NCI-H510A treated with DMSO at 0.1 percent for 48 hours (cell line): ENCODE measurements at places on chromosomes 7 and 10.

DNA sequence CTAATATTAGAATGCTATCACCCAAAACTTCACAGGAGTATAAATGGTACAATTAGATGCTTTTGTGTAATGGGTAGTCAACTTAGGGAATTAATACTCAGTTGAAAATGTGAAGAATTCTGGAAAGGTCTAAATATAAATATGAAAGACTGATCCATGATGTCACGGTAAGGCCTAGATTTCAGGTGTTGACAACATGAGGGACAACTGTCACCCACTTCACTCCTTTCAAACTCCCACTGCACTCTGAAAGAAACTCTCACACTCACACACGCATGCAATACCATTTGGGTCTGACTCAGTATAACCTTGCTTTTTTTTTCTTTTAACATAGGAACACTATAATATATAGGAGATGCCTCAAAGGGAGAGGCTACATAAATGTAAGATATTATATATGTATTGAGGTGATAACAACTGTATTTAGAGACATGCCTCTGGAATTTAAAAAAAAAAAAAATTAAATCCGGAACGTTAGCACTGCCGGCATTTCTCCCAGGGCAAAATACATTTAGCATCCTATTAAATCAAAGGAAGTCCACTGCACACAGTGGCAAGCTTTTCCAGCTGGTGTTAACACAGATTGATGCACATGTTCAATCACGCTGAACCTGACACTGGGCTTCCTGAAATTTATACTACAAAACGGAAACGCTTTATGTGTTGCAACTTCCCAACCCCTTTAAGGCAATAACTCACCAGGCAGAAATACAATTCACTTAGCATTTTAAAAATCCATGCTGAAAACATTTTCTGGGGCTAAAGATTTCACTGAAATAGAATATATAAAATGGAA lies 74.9 kb downstream of the RSU1 start:
- DNase-seq, result no peak

DNA sequence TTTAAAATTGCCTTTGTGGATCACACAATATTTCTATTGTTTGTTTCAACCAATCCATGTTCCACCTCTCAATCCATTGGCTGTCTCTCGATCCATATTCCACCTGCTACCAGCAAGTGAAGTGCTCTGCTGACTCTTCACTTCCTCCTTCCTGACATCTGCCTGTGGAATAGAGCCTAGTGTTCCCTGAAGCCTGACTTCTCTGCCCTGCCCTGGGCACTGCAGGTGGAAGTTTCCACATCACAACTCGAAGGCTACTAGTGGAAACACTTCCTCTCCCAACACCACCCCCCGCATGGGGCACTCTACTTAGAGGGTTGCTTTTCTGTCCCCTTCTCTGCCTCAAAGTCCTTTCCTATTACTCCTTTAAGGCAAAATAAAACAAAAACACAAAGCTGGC lies 563.8 kb upstream of the IGFBP3 start:
- no peak for DNase-seq

DNA sequence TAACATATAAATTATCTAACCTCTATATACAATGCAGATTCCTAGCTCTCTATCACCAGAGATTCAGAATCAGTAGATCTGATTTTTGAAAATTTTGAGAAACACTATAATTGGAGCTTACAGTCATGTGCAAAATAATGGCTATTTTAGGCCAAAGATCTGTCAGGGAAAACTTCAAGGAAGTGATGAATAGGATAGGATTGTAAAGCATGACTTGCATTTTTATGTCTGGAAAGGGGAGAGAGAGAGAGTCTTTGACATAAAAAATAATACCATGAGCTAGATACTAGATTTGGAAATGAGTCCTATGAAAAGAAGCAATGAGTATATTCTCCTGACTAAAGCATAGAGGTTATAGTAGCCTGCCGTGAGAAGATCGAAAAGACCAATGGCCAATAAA lies 181.1 kb downstream of the SDHAF3 start:
- no peak for DNase-seq

DNA sequence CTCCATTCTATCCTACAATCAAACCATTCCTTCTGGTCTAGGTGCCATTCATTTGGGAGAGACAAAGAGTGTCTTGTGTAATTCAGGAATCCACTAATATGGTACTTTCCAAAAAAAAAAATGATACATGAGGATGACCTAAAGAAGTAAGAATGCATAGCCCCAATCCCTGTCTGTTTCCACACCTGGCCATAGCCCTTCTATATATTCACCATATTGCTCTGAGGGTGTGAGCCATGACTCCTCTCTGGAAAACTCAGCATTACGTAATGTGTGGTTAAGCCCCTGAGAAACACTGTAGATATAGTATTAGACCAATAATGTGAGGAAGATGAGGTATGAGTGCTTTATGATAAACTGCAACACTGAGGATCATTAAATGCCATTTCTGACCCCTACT lies 592.7 kb downstream of the INHBA start:
- DNase-seq, result no peak

- DNase-seq, result no peak
These were observed 590.9 kb upstream of the MGMT start for GRCh38 chr10:128875956-128876736.

- no peak for DNase-seq
These were observed 904 bp upstream of the DPYSL4 start for GRCh38 chr10:132185601-132186487.

DNA sequence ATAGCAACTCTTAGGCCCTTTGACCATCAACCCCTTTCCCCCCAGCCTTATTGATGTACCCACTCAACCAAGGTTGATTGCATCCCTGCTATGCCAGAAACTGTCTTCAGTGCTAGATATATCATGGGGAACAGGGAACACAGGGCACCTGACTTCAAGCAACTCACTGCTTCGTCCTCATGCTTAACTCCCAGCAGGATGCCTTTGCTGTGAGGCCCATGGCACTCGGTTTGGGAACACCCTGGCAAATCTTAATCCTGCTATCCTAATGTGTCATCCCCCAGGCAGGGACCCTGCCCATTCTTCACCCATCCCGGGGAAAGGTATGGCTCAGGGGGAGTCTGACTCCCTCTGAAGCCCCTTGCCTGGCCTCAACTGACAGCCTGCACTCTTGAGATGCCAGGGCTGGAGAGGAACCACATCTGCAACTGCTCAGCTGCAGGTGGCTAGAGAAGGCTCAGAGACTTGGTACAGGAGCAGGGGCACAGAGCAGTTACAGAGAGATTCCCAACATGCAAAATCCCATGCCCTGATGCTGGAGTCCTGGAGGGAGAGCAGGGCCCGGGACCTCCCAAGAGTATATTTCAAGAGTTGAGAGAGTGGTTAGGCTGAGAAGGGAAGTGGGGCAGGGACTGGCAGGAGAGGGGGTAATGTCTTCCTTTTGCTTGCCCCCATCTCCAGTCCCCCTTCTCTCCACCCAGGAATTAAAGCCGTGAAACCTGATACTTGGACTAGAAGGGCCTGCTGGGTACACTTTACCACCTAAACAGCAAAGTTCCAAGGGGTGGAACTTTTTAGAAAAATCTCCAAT lies 2.4 kb upstream of the UNC5B start:
- no peak for DNase-seq

DNA sequence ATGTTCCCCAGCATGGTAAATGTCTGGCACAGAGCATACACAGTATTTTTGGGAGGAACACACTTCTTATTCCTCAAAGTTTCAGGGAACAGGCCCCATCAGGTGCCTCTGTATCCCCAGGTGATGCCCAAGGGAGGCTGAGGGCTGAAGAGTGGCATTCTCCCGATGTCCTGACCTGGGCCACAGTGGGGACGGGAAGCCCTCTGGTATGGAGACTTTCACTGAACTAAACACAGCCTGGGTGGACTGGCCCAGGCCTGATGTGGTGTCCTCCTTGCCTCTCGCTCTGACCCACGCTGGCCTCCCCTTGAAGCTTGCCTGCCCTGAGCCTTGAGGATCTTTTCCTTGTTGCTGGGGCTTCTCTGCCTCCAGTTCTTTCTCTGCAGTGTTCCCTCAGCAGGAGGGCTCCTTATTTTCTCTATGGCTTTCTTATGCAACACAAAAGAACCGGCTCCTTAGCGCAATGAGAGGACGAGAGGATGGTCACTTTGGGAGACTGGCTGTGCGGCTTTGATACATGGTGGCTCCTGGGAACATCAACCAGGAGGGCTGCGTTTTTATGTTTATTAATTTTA lies 157.5 kb upstream of the TNS3 start:
- DNase-seq, result no peak

DNA sequence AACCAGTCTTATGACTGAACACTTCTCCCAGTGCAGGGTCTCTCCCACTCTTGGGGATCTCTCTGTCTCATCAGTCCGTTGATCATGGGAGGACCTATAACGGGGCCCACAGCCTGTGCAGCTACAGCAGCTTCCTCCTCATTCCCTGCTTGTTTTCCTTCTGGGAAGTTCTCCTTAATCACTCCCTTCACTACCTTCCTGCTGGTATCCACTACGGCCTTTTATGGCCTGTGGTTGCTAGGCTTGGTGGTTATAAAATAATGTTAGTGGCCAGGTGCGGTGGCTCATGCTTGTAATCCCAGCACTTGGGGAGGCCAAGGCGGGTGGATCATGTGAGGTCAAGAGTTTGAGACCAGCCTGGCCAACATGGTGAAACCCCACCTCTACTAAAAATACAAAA lies 3.5 kb upstream of the ZNF282 start:
- no peak for DNase-seq

DNA sequence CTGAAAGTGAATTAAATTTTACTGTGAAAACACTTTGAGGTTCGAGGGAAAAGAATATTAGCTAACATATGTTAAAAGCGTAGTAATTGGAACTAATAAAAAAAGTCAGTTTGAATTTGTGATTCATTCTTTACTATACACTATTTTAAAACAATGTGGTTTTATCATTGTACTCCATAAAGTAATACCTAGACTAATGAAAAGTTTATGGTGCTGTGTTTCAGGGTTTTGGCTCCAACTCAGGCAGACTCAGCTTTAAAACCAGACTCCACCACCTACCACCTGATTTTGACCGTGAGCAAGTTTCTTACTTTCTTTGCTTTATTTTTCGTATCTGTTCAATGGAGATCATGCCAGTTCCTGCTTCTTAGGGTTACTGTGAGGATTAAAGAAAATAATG lies 9.2 kb upstream of the PRTFDC1 start:
- DNase-seq, result no peak

GRCh38 chr10:126247446-126247975 lies 140.8 kb downstream of the ADAM12 start:
- DNase-seq, result no peak

GRCh38 chr10:52440612-52441285 lies 126.7 kb downstream of the DKK1 start:
- DNase-seq, result no peak

- DNase-seq, result no peak
These were observed 10.8 kb upstream of the RAMP3 start for GRCh38 chr7:45146531-45147379.

DNA sequence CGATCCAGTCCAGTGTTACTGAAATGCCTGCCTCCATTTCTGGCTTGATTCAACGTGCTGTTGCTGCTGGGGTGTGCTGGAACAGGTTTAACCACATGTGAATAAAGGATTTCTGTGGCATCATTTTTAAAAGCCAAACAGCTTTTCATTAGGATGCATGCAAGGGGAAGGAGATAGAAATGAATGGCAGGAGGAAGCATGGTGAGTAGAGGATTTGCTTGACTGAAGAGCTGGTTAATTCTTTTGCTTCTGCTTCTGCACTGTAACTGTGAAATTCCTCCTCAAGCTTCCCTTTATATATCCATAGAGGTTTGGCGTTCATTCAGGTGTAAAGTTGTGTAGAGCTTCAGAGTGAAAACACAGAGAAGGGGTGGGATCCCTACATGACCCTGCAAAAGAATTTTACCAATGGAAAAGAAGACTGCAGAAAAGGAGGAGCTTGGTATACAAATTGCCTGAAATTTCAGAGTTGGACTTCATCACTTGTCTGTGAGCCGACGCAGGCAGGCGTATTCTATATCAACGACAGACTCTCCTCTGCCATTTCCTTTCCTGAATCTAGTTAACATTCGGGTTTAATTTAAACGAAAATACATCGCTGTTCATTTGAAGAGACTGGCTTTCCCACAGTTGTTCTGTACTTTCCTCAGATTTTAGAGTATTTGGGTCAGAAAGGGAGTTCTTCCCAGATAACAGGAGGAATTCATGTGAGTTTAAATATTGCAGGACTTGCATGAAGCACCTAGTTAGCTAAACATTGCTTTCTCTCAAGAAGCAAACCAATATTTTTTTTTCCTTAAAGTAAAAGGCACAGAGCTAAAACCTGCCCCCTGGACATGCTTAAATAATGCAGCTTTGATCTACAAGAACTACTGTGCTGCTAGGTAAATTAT lies at the start of gene SOSTDC1:
Gene SOSTDC1, minus strand, starts transcription at position 270 of the 893 bp plus-strand sequence. Its CDS starts 70 bp downstream, at position 200.
- peak; percentile 58 for DNase-seq

DNA sequence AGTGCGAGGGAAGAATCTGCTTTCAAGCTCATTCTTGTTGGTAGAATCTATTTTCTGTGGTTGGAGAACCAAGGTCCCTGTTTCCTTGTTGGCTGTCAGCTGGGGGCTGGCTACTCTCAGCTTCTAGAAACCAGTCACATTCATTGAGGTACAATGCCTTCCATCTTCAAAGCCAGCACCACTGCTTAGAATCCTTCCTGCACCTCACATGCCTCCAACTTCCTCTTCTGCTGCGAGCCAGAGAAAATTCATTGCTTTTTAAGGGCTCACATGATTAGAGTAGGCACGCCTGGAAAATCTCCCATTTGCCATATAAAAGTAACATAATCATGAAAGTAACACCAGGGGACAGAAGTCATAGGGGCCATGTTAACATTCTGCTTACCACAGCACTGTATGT lies 28.7 kb downstream of the TES start:
- no peak for DNase-seq

GRCh38 chr10:62381385-62382102 lies 7.4 kb downstream of the ZNF365 start:
- DNase-seq, result no peak

DNA sequence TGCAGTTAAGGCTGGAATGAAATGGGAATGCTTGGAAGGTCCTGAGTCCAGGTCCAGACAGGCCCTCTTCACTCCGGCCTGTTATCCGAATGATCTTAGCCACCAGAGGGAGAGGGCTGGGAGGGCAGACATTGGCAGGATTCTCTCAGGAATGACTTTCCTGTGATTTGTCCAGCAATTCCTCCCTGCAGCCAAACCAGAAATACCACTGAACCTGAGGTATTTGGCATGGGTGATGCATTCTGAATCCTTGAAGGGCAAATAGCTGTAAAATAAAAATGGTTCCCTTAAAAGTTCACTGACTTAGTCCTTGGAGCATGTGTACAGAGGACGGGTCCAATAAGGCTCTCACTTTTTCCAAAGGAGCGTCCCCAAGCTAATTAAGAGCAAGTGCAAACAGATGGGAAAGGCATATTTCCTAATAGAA lies 77.5 kb upstream of the HABP2 start:
- no peak for DNase-seq

GRCh38 chr7:86629-87028 lies 105.7 kb upstream of the FAM20C start:
- no peak for DNase-seq

- DNase-seq, result no peak
These were observed 200.8 kb downstream of the TNS3 start for GRCh38 chr7:47381134-47381495.

- no peak for DNase-seq
These were observed 59.1 kb upstream of the ZNF32 start for GRCh38 chr10:43707770-43708169.
